ENCODE measurements at places on chromosomes 12 and 14.

GRCh38 chr14:75242546-75243273 is 35.9 kb upstream of the FOS start:
- DNase-seq, result no peak

- DNase-seq, result no peak
Measured at GRCh38 chr12:27906127-27906500, 66.4 kb downstream of the PTHLH start.

DNA sequence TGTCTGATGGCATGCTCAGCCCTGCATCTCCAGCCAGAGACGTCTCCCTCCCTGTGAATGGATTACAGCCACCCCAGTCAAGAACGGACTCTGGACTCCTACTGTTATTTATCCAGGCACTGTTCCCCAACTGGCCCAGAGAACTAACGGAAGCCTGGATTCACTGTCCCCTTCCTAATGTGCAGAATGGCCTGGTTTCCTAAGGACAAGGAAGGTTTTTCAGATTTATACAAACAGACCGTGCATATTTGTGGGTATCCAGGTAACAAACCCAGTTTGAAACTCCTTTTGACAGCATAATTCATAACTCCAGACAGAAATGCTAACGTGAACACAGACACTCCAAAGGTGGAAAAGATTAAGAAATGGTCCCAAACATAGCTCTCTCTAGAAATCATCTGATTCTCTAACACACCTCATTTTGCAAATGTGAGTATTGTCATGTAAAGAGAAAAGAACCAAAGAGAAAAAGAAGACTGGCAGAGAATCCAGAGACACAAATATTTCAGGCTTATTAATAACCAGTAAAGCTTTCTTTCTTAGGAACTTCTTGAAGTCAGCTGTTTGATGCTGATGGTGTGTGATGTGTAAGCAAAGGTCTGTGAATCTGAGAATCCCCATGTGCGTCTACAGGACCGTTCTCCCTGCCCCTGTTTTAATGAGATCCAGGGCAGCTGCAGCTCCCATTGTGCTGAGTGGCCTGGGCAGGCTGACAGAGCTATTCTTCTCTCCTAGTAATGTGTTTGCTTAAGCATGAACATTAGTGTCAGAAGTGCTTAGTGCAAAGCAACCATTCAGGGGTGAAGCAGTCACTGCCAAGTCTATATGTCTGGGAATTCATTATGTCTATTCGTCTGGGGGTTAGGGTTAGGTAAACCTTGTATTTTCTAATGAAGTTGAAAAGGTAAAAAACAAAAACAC is 86.8 kb upstream of the HIF1A start:
- no peak for DNase-seq

DNA sequence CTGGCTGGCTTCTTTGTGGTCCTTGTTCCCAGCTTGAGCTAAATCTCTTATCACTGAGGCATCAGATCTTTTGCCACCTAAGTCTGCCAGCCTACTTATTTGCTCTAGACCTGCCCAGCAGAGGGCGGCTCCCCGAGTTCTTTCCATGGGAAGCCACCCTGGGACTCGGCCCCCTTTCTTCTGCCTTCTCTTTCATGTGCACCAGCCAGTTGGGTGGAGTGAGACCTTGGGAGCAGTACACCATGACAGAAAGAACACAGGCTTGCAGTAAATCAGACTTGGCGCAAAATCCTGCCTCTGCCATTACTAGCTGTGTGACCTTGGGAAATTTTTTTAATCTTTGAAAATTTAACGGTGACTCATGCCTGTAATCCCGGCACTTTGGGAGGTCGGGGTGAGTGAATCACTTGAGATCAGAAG is 7.4 kb downstream of the SMAGP start:
- peak; percentile 68 for DNase-seq

DNA sequence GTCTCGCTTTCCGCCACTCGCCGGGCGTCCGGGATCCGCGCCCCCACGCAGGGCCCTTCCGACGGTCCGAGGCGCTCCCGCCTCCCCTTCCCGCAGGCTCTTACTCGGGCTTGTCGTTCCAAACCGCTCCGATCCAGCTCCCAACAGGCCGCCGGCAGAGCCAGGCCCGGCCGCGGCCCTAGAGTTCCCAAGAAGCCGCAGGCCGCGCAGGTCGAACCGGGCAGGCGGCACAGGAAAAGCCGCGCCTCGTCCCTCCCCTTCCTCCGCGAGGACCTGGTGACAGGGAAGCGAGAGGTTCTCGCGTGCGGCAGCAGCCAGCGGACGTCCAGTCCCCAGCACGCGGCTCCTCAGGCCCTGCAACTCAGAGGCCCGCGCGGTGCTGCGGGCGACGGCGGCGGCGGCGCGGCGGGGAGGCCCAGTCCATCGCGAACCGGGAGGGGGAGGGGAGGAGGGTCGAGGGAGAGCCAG is 272 bp downstream of the HECTD1 start:
- no peak for DNase-seq

GRCh38 chr12:123421314-123421713 is 15.2 kb downstream of the RILPL2 start:
- no peak for DNase-seq

GRCh38 chr14:89248411-89249064 is 168.5 kb downstream of the FOXN3 start:
- no peak for DNase-seq

DNA sequence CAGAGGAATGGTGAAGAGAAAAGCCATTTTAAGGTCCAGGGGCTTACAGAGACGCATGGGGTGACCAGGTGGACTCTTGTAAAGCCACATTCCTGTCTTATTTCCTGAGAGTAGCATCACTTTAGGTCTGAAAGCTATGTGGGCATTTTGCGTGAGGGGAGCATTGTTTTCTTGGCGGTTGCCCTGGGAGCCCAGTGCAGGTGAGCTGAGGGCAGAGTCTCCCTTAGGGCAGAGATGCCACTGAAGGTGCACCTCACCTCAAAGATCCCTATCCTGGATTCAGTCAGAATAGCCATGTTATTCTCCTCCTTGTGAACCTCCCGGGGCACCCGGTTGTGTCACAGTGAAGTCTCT is 12.4 kb downstream of the GLRX5 start:
- no peak for DNase-seq

DNA sequence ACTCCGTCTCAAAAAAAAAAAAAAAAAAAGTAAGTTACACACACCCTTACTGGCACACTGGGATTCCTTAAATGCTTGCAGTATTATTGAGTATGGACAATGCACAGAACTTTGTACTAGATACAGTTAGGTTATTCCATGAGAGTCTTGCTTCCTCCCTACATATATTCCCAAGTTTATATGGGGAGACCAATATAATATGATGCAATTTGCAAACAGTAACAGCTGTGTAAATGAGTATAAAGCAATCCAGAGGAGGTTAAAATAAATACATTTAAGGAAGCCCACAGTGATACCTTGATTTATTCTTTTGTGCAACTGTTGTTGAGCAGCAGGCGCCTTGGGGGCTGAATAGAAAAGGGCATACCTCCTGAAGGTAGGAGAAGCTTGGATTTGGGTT is 26.6 kb downstream of the RASSF3 start:
- DNase-seq, result no peak

- no peak for DNase-seq
Measured at GRCh38 chr14:70555890-70556289, 21.1 kb upstream of the ADAM20 start.

GRCh38 chr14:57314396-57315089 is 45.8 kb downstream of the AP5M1 start:
- no peak for DNase-seq

DNA sequence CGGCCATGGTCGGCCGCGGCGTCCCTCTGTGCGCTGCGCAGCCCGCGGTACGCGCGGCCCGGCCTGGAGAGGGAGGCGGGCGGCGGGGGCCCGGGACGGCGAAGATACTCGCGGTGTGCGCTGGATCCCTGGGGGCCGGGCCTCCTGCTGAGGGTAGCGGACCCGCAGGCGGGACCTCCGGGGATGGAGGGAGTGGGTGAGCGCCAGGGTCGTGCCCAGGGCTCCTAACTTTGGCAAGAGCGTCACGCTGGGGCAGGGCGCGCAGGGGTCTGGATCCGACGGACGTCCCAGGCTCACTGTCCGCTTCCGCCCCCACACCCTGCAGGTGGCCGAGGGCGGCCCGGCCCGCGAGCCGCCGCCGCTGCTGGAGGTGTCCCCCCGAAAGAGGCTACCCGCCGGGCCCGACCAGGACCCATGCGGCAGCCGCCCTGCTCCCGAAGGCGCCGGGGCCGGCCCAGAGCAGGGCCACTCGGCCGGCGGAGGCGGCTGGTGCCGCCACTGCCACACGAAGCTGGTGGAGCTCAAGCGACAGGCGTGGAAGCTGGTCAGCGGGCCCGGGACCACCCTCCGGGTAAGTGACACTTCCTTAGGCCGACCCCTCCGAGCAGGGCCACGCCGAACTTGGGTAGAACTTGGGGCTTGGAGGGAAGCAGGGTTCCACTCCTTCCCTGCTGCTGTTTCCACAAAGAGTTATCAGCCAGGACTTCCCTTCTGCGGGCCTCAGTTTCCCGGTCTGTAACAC is 502 bp downstream of the KIF26A start:
- DNase-seq, result no peak

DNA sequence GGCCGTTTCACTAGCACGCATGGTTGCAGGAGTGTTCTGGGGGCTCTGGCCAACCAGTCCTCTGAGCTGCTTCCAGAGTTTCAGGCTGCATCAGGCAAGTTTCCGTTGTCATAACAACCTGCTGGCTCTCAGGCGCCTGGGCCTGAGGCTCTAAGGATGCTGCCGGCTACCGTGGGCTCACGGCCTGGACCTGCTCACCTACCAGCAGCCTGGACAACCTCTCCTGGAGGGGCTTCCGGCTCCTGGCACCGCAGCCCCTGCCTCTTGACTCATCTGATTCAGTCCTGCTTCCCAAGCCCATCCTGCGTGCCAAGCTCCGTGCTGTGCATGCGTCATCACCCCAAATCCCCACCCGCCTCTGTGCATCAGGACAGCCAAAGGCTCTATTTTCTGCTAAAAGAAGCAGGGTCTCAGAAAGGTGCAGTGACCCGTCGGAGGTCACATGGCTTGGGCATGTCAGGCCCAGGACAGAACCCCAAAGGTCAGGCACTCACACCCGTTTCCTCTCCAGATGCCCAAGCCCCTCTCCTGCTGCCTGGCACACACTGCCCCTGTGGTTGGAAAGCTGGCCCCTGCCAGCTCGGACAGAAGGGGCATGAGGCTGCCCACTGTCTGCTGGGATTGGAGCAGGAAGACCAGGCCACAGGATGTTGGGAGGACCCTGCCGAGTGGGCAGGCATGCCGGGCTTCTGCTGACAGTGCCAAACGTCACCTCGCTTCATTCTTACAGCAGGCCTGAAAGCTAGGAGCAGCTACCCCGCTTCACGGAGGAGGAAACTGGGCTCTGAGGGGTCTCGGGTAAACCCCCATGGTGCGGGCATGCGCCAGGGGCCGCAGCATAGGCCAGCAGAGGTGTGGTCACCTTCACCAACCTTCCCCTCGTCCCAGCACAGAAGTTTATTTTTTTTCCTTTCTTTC is 5.7 kb downstream of the BEGAIN start:
- DNase-seq, result no peak

GRCh38 chr12:12327802-12328201 is 22.2 kb downstream of the MANSC1 start:
- peak; percentile 36 for DNase-seq

GRCh38 chr12:113485330-113485729 is 13.7 kb upstream of the LHX5 start:
- DNase-seq, result no peak

DNA sequence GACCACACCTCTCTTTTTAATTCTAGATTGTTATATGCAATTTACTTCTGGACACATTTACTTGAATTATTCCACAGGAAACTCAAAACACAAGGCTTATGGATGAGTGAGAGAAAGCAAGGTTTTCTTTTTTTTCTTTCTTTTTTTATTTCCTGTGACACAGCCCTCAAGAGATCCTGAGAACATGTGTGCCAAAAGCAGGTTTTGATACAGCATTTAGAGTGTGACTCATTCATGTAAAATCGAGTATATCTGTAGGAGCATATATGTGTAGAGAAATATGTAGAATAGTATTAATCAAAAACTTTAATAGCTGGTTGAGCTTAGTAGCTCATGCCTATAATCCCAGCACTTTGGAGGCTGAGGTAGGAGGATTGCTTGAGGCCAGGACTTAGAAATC is 4.4 kb upstream of the MAX start:
- no peak for DNase-seq

- peak; percentile 3 for DNase-seq
Measured at GRCh38 chr14:72788255-72788654, 105.6 kb downstream of the DPF3 start.

GRCh38 chr12:53098354-53098981 is 1.0 kb downstream of the IGFBP6 start:
- DNase-seq, result no peak

- no peak for DNase-seq
Measured at GRCh38 chr12:90280564-90281058, 572.0 kb upstream of the ATP2B1 start.

DNA sequence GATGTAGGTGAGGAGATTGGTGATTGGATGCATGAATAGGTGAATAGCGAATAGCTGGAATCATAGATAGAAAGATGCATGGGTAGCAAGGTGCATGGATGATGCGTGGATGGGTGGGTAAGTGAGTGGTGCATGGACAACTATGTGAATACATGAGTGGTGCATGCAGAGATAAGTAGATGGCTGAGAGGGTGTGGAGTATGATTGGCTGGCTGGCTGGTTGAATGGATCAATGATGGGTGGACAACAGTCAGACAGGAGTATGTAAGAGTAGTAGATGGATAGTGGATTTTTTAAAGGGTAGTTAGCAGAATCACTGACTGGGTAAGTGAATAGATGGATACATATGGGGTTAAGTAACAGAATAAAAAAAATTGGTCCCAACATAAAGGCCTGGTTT is 33.9 kb downstream of the SERPINA3 start:
- DNase-seq, result no peak

DNA sequence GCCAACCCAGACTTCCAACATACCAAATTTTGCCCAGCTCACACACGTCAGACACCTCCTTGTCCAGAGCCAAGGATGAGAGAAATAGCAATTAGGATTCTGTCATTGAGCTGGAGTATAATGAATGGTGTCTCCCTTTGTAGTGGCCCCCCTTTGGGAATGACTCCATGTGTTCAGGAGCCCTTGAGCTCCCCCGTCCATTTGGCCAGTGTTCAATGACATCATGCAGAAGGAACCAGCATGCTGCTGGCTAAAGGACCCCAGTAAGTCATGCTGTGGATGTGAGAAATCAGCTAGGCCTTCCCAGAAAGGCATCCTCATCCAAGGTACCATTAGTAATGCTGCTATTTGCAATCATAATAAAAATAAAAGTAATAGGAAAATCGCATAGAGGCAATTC is 158.8 kb upstream of the SRRM4 start:
- DNase-seq, result no peak

DNA sequence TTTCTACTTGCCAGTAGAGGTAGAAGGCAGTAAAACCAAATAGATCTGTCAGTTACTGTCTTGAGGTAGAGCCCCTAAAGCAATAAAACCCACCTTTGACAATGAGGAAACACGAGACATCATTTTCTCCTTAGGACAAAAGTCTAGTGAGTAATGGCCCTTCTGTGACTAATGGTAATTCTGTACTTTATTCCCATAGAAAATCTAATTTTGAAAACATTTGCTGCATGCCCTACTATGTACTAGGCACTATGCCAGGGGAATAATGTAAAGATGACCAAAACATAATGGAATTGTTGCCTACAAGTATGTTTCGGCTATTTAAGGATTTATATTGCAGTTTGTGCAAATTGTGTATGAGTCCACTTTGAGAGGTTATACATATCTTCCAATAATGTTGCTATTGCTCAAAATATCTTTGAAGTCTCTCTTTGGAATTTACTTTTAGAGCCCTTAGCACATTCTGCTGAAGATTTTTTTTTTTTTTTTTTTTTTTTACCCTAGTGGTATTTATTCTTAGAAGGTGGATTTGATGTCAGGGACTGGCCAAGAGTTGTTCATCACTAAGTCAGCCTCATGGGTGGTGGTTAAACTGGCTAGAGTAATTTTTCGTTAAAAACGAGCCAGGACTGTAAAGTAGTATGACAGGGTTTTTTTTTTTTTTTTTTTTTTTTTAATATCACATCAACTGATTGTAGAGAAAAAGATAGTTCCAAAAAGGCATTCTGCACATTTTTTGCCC is 109.7 kb downstream of the CRADD start:
- no peak for DNase-seq

All from HL-60 (cell line).